CD4-positive, alpha-beta memory T cell (primary cell): ENCODE measurements at places on chromosomes 7 and 10.

GRCh38 chr10:84331091-84331490, 2.7 kb downstream of the CCSER2 start:
- no peak for DNase-seq

GRCh38 chr7:138907850-138908249, 73.3 kb downstream of the KIAA1549 start:
- no peak for DNase-seq

DNA sequence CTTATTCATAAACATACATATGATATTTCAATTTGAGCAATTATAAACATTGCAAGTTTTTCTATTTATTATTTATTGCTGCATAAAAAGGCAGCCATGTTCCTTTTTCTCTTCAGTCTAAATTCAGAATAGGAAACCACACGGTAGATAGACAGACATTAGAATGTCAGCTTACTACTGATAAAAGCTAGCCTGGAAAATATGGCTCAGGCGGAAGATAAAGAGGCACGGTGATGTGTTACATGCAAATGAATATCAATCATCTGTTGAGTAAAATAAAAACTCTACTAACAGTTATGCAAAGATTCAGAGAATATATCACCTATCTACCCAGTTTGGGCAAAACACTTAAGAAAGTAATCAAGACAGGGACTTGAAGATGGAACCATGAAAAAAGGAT, 73.5 kb upstream of the PDSS1 start:
- no peak for DNase-seq

DNA sequence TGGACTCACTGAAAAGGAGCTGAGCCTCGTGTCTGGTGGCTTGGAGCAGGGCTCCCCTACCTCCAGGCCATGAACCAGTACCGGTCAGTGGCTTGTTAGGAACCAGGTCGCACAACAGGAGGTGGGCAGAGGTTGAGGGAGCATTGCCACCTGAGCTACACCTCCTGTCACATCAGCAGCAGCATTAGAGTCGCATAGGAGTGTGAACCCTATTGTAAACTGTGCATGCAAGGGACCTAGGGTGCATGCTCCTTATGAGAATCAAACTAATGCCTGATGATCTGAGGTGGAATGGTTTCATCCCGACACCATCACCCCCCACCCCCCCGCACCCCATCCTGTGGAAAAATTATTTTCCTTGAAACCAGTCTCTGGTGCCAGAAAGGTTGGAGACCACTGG, 50.4 kb downstream of the TSPAN15 start:
- DNase-seq = no peak
